ENCODE measurements at places on chromosomes 5 and 9.

DNA sequence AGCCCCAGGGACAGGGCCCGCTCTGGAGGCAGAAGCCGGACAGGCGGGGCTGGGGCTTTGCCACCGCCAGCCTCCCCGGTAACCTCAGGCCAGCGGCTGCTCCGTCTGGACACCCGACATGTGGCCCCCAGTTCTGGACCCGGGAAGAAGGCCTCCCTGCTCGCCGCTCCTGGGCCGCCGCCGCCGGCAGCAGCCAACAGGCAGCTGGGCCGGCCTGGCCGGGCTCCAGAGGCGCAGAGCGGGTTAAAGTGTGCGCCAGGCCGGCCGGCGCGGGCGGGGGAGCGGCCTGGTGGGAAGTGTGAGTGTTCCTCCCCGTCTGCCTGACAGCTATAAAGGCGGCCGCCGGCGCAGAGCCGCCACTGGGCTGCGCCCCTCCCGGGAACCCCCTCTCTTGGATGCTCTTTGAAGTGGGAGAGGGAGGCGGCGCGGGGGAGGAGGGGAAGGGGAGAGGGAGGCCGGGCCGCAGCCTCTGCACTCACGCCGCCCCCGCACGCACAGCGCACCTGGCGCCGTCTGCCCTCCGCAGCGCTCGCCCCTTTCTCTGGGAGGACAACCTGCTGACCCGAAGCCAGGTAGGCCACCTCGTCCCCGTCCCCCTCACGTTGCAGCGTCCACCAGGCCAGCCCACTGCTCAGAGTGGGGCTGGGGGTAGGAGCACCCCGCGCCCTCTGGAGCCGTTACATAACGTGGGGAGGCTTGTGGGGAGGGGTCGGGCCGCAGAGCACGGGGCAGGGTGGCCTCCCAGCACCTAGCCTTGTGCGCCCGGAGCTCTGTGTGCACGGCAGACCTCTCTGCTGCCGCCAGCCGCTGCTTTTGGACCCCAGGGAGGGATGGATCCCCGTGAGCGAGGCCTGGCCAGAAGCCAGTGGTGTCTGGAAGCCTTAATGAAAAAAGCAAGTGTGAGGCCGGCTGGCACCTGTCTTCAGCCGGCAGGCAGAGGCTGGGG is at the start of gene ADAMTSL2:
Gene ADAMTSL2 (plus strand): TSS at position 359 of the 946 bp plus-strand sequence. CDS start 2,009 bp downstream, outside the sequence.
- peak; percentile 47 for DNase-seq

- DNase-seq, result no peak
These were observed 13.7 kb upstream of the NXNL2 start for GRCh38 chr9:88521308-88521707.

- no peak for DNase-seq
These were observed 75.5 kb upstream of the BOD1 start for GRCh38 chr5:173691931-173692330.

DNA sequence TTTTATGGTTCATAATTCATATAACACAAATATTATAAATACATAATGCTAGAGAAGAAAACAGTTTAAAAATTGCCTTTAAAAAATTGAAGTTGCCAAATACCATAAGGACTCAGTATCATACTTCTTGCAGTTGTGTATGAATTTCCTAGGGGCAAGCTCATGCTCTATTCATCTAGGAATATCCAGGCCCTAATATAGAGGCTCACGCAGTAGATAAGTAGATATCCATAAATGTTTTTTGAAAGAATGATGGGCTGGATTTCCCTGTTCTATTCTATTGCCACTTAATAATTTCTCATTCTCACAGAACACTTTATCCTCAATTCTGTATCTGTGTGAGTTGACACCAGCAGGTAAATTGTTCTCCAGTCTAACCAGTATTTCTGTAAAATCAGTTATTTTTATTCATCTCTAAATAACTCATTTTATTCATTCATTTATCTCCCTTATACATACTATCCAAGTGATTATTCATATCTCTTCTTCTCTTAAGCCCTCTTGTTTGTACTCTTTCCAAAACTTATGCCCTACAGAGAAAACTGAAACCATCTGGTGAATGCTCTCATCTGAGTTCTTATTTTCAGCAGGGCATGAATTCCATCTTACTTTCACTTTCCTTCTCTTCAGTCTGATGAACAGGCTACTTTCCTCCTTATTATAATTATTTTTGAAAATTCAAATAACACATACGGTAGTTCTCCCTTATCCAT is 97.1 kb downstream of the SLC44A1 start:
- DNase-seq, result no peak

DNA sequence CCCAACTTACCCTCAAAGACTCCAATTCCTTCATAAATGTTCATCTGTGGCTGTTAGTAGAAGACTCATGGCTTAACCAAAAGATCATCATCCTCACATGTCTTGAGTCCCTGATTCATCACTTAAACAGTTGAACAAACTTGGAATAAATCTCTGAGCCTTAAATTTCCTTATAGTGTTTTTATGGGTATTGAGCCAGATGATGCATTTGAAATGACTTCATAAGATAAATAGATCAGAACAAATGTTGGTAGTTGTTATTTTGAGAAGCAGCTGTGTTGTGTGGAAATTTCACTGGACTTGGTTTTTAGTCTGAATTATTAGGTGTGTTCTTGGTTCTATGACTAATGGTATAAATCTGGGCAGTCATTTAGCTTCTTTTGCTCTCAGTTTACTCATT is 236.2 kb downstream of the NNT start:
- no peak for DNase-seq

DNA sequence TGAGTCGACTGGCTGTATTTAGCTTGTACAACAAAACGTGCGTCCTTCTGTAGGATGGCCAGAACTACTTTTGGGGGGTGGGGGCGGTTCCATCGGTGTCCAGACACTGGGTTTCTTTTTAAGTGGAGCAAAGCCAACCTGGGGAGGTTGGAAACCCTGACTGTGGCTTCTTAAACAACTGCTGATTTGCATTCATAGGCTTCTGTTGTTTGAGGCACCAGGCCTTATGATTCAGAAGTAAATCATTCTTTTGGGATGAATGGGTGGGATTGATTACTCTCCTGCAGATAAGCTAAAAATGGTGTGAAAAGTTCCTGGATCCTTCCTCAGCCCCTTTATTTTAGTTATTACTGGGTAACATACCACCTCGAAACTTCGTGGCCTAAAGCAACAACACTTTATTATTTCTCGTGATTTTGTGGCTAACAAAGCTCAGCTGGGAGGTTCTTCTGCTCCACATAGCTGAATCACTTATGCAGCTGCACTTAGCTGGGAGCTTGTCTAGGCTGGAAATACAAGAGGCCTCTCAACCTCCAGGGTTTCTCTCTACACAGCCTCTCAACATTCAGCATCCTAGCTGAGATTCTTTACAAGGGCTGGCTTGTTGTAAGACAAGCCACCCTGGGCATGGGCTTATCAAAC is 12.2 kb upstream of the SMIM32 start:
- DNase-seq, result no peak

DNA sequence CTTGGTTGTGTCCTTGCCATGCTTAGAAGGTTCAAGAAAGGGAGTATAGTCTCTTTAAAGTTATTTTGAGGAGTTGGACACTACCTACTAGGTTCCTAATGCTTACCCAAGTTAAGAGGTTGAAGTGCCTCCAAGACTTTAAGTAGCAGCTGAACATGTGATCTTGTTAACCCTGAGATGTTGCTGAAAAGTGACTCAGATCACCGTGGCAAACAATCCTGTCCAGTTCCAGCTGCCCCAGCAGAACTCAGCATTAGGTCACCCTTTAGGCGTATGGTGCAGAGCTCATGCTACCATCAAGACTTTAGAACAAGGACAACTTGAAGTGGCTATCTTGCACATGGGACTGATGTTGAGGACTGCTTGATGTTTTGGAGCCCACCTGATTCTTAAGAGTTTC is 22.5 kb downstream of the ZNF462 start:
- no peak for DNase-seq

DNA sequence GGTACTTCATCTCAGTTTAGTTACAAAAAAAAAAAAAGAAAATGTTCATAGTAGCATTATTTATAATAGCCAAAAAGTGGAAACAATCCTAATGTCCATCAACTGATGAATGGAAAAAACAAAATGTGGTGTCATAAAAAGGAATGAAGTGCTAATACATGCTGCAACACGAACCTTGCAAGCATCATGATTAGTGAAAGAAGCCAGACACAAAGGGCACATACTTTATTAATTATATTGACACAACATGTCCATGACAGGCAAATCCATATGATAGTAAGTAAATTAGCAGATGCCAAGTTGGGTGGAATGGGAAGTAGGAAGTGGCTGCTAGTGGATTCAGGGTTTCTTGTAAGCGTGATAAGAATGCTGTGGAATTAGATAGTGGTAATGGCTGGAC is 54.2 kb downstream of the PCDHGC5 start:
- DNase-seq, result no peak

- DNase-seq, result peak; percentile 88
These were observed at the start of gene ZMYND19 for GRCh38 chr9:137590469-137591383. Gene ZMYND19, minus strand, starts transcription at chr9:137590512. Its CDS starts 249 bp downstream, at chr9:137590263.

DNA sequence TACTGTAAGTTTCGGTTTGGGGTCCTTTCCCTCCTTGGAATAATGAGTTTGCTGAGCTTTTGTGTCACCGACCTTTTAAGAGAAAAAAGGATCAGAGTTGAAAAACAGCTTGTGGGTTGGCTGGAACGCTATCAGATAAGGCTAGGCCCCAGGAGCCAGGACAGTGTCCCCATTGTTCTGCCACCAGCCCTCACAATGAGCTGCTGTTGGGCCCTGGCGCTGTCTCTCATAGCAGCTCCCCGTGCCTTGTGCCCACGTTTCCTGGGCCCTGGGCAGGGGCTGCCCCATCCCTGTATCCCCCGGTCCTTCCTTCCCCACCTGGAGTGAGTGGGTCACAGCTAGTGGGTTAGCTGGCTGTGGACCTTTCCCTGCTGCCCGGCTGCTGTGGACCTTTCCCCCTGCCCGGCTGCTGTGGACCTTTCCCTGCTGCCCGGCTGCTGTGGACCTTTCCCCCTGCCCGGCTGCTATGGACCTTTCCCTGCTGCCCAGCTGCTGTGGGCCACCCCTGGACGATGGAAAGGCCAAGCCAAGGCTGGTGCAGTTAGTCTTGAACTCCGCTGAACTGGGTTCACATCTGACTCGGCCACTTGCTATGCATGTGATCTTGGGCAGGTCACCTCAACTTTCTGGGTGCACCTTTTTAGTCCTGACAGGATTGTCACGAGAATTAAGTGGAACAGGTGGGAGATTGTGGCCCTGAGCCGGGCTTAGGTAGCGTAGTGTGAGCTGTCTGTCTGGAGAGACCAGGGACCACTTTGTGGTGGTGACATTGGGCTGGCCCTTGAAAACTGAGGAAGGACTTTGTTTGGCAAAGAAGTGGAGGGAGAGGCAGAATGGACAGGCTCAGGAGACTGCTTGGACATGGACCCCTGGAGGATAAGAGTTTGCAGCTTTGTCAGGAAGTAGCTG is 99.5 kb downstream of the DAB2IP start:
- no peak for DNase-seq

GRCh38 chr5:16464664-16465543 is 696 bp downstream of the ZNF622 start:
- no peak for DNase-seq

- no peak for DNase-seq
These were observed 50.2 kb downstream of the RICTOR start for GRCh38 chr5:39024005-39024404.

DNA sequence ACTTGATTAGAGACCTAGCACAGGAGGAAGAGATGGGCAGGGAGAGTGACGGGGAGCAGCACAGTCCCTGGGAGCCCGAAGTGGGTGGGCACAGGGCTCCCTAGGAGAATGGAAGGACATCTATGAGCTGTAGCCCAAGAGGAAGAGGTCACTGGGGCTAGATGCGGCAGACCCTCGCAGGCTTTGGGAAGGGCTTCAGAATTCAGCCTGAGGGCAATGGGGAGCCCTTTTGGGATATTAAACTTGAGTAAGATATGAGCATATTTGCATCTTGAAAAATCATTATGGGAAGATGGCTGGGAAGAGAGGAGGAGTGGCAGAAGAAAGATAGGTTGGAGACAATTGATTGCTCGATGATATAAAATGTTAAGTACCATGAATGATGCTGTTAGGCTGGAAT is 48.9 kb upstream of the IL17B start:
- DNase-seq, result no peak

- no peak for DNase-seq
These were observed 839.9 kb downstream of the MAT2B start for GRCh38 chr5:164345173-164345849.

Data from T-cell (primary cell).